ENCODE measurements at places on chromosomes 12 and 14.

DNA sequence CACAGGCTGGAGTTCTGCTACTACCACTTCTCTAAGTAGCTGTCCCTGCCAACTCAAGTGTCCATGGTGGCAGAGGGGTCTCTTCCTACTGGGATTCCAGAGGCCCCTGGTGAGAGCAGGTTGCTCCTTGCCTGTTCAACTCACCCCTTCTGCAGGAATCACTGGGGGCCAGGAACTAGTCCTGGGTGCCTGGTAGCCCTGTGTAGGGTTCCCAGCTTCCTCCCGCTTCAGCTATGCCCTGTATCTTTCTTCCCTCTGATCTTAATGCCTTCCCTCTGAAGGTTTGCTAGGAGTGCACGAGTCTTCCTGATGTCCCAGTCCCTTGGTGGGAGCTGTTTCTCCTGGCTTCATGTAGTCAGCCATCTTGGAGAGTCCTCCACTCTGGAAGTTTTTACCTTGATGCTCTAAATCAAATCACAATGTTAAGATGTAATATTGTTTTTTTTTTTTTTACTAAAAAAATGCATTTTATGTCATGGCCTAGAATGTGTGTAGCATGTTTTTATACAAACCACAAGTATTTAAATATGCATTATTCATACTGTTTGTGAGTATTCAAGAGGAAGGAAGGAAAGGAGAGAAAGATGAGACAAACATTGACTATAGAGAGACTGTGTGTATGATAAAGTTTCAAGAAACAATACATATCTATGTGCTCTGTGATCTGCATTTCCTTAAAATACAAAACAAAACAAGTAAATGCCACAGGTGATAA lies 54.7 kb downstream of the FRS2 start:
- DNase-seq: no peak

- DNase-seq: no peak
These were observed 692 bp downstream of the MYG1 start for GRCh38 chr12:53300187-53300586.

DNA sequence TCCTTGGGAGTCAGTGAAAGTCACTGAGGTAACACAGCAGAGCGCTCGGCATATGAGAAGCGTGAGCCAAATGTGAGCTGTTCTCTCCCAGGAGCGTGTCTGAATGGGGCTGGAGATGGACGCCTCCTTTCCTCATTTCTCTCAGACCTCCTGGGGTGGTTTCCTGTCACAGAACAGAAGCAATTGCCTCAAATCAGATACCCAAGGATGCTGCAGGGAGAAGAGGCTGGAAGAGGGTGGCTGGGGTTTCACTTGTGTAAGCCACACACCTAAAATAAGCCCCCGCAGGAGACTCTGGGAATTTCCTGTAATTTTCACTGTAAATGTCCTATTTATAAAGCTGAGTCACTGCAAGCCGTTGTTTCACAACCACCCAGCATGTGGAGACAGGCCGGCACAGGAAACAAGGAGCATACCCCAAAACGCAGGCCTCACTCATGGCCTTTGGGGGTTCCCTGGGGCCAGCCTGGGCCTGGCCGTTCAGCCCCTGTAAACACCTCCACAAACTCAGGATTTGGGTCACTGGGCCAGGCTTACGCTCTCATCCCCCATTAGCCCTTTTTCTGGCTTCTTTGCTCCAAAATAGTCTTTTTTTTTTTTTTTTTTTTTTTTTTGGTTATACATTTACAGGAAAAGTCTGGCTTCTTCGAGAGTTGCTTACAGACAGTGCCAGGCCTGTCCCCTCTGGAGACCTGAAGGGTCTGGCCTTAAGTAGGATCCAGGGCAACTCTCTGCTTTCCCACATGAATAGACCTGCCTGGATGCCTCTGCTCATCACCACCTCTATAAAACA lies 55.3 kb downstream of the VCPKMT start:
- DNase-seq: no peak

GRCh38 chr12:13465635-13466034 lies 269.1 kb downstream of the EMP1 start:
- DNase-seq: no peak

- no peak for DNase-seq
These were observed 265.5 kb downstream of the ZFP36L1 start for GRCh38 chr14:68527329-68527851.

DNA sequence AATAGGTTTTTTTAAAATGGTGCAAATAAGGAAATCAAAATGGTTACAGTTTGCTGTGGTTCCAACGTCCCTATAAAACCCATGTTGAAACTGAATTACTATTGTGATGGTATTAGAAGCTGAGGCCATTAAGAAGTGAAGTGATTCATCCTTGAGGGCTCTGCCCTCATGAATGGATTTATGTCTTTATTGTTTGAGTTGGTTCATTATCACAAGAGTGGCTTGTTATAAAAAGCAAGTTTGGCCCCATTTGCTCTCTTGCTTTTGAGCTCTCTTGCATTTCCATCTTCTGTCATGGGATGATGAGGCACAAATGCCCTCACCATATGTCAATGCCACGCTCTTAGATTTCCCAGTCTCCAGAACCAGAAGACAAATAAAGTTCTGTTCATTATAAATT lies 62.3 kb downstream of the PRKD1 start:
- no peak for DNase-seq

GRCh38 chr14:100541621-100542560 lies 45.3 kb downstream of the BEGAIN start:
- DNase-seq: no peak

DNA sequence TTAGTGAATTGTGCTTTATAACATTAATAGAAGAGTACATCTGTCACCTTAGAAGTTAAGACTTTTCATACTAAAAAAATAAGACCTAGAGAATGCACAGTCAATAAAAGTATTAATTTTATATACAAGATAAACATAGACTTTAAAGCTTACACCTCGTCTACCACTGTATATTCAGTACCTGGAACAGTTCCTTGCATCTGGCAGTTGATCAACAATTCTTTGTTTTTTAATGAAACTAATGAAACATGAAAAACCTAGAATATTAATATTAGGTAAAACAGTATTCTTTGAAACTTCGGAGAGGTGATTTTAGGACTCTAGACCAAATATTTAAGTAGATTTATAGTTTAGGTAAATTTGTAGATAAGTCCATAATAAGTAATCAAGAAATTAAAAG lies 4.3 kb downstream of the GOLT1B start:
- DNase-seq: no peak

DNA sequence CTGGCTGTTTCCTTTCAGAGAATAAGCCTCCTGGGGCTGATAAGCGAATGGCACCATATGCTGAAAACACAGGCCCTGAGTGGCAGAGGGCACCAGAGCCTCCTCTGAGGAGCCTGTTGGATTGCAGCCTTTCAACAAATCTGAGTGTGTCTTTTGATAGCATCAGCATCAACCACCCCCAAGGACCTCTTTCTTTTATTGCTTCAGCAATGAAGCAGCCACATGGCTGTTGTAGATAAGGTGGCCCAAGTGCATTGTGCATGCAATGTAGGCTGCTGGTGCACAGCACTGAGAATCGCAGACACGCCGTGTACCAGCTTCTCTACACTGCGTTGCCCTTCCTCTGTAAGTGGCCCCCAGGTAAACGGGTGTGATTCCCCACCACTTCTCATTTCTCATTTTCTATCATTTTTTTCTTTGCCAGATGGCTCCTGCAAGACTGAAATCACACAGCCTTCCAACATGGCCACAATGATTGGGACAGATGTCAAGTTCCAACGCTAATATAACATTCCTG lies 191.7 kb downstream of the DAD1 start:
- no peak for DNase-seq

DNA sequence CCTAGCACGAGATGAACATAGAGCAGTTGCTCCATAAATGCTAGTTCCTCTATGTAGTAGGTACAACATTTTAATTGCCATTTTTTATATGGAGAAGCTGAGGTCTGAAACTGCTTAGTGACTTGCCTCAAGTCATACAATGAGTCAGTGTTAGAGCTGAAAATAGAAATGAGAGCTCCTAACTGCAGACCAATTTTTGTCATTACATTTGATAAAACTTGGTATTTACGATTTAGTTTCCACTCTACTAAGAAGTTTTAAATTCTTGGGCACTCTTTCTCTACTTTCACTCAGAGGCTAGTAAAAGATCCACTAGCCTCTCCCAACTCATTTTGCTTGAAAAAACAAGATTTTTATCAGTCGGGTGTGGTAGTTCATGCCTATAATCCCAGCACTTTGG lies 8.1 kb upstream of the TMED10 start:
- DNase-seq: no peak

DNA sequence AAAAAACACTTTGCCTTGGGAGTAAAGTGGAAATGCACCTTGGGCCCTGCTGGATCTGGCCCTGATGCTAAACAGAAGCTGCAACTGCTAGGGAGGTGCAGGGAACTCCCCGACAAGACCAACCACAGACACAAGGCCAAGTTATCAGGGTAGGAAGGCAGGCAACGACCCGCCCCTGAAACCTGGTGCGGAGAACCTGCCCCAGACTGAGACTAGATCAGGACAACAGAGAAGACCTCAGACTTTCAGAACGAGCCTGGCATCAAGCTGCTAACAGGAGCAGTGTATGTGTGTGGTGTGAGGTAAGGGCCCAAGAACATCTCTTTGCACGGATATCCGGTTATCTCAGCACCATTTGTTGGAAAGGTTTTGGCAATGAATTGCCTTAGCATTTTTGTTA lies 233.7 kb upstream of the RTL1 start:
- no peak for DNase-seq

GRCh38 chr14:53828820-53829219 lies 127.8 kb downstream of the BMP4 start:
- DNase-seq: no peak

DNA sequence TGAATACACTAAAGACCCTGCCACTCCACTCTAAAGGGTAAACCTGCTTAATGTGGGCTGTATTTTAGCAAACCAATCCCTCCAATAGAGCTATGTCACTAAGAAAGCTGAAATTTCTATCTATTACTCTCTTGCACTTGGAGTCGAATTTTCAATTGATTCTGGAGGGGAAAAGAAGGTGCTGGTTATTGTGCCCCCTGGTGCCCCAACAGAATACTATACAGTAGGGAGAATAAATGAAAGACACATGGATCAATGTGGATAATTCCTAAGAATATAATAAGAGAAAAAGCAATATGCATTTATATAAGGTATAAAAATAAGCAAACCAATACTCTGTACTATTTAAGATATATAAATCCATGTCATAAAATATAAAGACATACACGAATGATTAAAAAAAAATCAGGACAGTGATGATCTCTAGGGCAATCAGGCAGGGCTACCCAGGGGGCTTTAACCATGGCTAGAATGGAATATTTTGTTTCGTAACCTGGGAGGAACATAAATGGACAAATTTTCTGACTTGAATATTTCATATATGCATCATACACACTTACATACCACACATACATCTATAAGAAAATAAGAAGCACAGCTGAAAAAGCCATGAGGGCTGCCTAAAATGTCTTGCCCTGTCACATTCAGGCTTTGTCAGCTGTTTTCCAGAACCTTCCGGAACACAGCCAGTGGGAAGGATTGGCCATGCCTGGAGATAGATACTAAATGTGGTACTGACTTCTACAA lies 54.4 kb downstream of the EFCAB11 start:
- DNase-seq: no peak

GRCh38 chr14:52244997-52245396 lies 22.5 kb upstream of the PTGDR start:
- no peak for DNase-seq

DNA sequence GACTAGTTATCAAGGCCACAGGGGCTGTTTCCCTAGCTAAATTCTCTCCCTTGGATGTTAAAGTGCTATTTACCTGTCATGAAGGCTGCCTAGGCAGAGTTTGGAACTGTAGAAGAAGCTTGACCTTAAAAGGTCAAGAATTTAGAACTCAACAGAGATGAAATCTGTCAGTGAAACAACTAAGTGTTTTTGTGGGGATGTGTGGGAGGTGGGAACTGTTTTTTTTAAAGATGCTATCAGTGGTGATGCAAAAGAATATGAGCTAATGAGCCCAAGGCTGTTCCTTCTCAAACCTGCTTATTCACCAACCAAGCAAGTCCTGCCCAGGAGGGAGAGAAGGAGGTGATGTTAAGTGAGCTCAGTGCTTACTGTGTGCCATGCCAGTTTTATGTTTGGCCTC lies 40.8 kb upstream of the POC1B start:
- no peak for DNase-seq
